Type B pancreatic cell (in vitro differentiated cells): ENCODE measurements at places on chromosomes 1 and 21. TPM values are rescaled to one million over a fixed set of nuclear protein-coding genes. Genes with fewer than 3 reads are reported as not detected.

DNA sequence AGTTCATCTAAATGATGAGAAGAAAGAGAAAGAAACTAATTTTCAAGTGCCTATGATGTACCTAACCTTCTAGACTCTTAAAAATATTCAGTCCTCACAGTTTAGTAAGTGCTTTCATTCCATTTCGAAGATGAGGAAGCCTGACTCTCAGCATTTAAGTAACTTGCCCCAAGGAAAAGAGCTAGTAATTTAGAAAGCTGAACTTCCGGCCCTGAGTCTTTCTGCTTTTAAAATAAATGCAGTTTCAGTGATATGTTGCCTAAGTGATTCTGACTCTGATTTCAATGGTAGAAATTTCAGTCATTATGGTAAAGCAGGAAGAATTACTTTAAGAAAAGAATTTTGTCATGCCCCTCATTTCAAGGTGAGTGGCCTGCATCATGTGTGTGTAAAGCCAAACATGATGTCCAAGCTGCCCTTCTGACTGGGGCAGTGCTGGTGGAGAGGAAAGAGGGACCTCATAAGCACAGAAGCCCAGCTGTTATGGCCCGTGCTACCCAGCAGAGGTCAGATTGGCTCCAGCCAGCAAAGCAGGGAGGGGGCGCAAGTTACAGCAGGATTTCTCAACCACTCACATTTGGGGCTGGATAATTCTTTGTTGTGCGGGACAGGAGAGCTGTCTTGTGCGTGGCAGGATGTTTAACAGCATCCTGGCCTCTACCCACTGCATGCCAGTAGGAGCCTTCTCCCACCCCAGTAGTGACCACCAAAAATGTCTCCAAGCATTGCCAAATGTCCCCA is 10.7 kb downstream of the ATP1A4 start:
- no peak overlapping the region for H3K27ac ChIP-seq
- peaks cover 4% of the 10 kb centered on the region for H3K4me1 ChIP-seq
- H3K27me3 ChIP-seq: peaks cover 7% of the 10 kb centered on the region
- no peaks in the 10 kb centered on the region for H3K36me3 ChIP-seq

- peak overlapping the region; percentile 10 for H3K27ac ChIP-seq
- peaks cover 11% of the 10 kb centered on the region for H3K4me1 ChIP-seq
- H3K36me3 ChIP-seq: no peaks in the 10 kb centered on the region
- no peaks in the 10 kb centered on the region for H3K27me3 ChIP-seq
Measured at GRCh38 chr1:15425958-15426357, 12.3 kb upstream of the CTRC start.

DNA sequence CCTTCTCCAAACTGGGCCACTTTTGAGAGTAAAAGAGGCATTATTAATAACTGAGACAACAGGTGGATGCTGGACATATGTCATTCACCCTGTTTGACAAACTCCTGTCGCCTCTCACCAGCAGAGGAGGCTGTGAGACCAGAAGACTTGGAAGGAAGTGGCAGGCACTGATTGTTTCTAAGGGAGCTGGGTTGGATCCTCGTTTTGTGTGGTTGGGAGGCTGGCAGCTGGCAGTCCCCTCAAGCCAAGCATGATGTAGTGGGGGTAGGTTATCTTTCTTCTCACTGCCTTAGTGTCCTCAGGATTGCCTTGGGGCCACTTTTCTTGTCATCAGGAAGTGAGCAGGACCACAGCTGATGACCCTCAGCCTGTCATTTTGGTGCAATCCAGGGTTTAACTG is 86.5 kb upstream of the KCNJ15 start:
- no peaks in the 10 kb centered on the region for H3K27me3 ChIP-seq
- H3K4me1 ChIP-seq: peaks cover 27% of the 10 kb centered on the region
- DNase-seq: no peak

- no peak overlapping the region for H3K4me3 ChIP-seq
- no peaks in the 10 kb centered on the region for H3K27me3 ChIP-seq
- H3K27ac ChIP-seq: no peak overlapping the region
- no peaks in the 10 kb centered on the region for H3K4me1 ChIP-seq
- H3K36me3 ChIP-seq: no peaks in the 10 kb centered on the region
Measured at GRCh38 chr1:224564454-224565084, 51.5 kb upstream of the CNIH3 start.

- H3K27ac ChIP-seq: no peak overlapping the region
- no peaks in the 10 kb centered on the region for H3K36me3 ChIP-seq
- no peaks in the 10 kb centered on the region for H3K4me1 ChIP-seq
- H3K4me3 ChIP-seq: no peak overlapping the region
- no peaks in the 10 kb centered on the region for H3K27me3 ChIP-seq
- DNase-seq: no peak
Measured at GRCh38 chr1:189616893-189617292, 860.8 kb downstream of the BRINP3 start.

DNA sequence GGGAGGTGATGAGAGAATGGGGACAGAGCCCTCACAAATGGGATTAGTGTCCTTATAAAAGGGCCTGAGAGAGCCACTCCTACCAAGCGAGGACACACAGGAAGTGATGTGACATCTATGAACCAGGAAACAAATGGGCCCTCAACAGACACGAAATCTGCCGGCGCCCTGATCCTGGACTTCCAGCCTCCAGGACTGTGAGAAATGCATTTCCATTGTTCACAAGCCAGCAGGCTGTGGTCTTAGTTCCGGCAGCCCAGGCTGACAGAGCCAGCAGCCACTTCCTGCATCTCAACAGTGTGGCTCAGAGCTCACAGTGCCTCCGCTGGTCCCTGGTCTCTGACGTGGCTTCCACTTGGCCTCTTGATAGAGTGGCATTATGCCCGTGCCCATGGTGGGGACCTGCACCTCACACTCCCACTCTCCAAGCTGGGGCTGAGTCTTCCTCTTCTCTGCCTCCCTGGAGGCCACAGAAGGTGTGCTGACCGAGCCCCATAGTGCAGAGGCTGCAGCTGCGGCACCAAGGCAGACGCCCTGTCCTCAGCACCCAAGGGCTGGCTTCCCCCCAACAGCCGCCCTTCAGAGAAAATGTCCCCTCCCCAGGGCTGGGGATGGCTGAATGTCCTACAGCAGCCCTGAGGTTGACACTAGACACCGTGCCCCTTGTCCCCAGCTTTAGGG is 44.9 kb downstream of the ACOT7 start:
- H3K27me3 ChIP-seq: no peaks in the 10 kb centered on the region
- no peak overlapping the region for H3K27ac ChIP-seq
- DNase-seq: no peak
- peaks cover 12% of the 10 kb centered on the region for H3K4me1 ChIP-seq
- H3K4me3 ChIP-seq: no peak overlapping the region
- H3K36me3 ChIP-seq: no peaks in the 10 kb centered on the region

GRCh38 chr1:217620814-217621213 is 10.1 kb downstream of the GPATCH2 start:
- H3K4me1 ChIP-seq: peaks cover 5% of the 10 kb centered on the region
- H3K27ac ChIP-seq: no peak overlapping the region
- no peak overlapping the region for H3K4me3 ChIP-seq
- no peak for DNase-seq
- H3K27me3 ChIP-seq: no peaks in the 10 kb centered on the region

- peak overlapping the region; percentile 13 for H3K27ac ChIP-seq
- H3K4me1 ChIP-seq: peaks cover 66% of the 10 kb centered on the region
- peaks cover 49% of the 10 kb centered on the region for H3K36me3 ChIP-seq
- no peak for DNase-seq
- H3K27me3 ChIP-seq: no peaks in the 10 kb centered on the region
Measured at GRCh38 chr1:164725401-164725800, 166.4 kb downstream of the PBX1 start.

The DOP1B gene
- total RNA-seq: 26.5 and 29.9 TPM in 2 replicates

The CYP4A11 gene
- total RNA-seq: not detected in 2 replicates

The GBP6 gene
- total RNA-seq: 0.14 and 0.29 TPM in 2 replicates
